HCT116 (cell line): ENCODE measurements at places on chromosomes 12 and 14.

GRCh38 chr14:64040044-64040443 is 187.2 kb downstream of the SYNE2 start:
- DNase-seq: no peak

DNA sequence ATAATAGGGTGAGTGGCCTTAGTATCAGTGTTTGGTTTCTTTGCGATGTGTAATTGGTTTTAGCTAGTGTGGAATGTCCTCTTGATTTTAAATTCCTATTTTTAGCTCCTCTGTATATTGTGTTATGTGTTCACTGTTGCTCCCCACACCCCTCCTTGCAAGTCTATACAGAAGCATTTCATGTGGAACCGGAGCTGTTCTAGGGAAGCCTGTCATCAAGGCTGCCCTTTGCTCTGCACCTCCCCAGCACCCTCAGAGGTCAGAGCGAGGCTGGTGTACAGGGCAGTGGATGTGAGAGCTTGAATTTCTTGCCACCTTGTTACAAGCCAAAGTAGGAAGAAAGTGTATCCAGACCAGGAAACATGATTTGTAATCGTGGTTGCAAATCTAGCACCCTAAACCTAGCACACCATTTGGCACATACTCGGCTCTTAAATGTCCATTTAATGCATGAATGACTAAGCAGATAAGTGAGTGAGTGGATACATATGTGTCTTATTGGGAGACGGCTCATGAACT is 376.8 kb downstream of the RGS6 start:
- DNase-seq: no peak

- no peak for DNase-seq
These were observed 26.9 kb downstream of the DAAM1 start for GRCh38 chr14:59215322-59215721.

GRCh38 chr14:65277580-65278270 is 134.8 kb upstream of the FUT8 start:
- DNase-seq: no peak

DNA sequence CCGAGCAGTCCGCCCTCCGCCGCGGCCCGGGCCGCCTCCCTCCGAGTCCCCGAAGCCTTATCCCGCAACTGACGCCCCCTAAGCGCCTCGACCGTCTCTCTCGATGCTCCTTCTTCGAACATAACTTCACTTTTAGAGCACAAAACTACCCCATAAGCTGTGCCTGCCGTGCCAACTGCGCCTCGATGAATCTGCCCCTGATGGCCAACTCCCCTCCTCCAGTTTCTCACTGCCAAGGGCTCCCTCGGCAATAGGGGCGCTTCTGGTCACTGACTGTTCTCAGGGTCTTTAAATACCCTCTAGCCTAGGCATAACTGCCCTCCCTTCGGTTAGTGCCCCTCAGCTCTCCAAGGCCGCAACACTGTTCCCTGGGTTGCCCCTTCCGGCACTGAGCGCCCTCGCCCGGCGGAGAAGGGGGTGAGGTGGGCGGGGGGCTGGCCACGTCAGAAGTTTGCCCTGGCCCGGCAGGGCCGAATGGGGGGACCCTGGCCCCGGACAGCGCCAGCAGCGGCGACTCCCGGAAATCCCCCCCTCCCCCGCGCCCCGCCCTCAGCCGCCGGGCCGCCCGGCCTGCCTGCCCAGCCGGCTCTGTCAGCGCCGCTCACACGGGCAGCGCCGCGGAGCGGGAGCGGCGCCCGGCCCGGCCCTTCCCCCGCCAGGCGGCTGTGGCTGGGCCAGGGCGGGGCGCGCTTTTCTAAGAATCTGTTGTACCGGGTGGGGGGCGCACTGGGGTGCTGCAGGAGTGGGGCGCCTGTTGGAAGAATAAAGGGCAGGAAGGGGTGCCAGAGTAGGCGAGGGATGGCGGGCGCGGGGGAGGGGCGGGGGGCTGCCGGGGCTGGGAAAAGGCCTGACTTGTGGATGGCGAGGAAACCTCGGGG is 10.6 kb downstream of the RARG start:
- no peak for DNase-seq

DNA sequence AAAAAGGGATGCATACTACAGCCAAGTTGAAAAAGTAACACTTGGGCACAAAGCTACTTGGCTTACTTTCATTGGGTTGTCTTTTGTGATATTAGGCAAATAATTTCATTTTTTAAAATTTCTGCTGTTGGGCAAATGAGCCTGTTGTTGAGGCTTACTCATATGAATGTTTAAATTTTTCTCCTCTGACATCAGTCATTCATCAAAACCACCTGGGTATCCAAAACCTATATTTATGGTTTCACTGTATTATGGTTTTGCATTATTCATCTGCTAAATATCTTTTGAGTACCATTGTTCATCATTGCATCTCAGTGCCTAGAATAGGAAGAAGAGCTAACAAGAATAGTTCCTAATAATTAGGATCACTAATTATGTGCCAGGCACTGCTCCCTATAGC is 28.1 kb downstream of the DYRK2 start:
- no peak for DNase-seq

- DNase-seq: no peak
These were observed 2.0 kb upstream of the SETD1B start for GRCh38 chr12:121801595-121802484.
